ENCODE measurements at places on chromosomes 1 and 21.

DNA sequence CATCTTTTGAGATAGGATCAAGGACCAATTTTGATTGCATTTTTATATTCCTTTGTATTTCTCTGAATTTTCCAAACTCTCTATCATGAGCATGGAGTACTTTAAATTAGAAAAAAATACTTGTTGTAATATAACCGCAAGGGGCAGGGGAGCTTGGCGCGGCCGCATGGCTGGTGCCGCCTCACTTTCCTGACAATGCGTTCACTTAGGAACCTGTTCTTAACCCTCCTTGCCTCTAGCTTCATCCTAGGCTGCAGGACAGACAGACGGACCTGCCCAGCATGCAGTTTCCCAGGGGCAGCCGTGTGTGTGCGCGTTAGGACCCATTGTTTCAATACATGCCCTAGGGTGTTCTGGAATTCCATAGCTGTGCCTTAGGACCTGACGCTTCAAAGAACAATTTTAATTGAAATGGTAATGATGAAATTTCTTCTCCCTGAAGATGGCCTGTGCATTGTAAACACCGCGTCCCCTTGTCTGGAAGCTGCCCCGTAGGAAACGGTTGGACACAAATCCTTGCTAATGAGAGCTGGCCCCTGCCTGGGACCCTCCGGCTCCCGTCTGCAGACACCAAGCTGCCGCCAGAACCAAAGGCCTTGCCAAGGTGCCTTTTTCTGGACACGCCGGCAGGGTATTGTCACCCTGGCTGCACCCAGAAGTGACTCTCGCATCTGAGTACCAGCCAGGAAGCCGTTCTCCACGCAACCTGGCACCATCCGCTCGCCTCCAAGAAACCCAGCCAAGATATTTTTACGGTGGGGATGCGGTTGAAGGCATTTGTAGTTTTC, 466.4 kb downstream of the NPHP4 start:
- no peak for DNase-seq

DNA sequence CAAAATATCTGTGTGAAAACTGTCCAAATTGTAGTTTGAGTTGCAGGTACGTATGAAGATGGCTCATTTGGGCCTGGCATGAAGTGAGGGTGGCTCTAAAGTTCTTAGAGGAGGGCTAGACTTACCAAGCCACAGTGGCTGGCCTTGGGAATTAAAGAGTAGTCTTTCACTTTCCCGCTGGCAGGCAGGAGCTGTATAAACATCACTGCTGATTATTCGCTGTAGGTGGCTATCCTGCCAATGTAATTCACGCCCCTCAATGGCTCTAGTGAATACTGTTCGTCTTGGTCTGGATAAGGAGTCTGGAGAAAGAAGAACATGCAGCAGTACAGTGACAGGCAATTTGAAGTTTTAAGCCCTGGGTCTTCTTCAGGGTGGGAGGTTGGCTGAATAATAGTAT, 31.0 kb downstream of the UROD start:
- DNase-seq: no peak

- peak; percentile 62 for DNase-seq
Measured at GRCh38 chr1:185960422-185961321, 226.5 kb downstream of the HMCN1 start.

DNA sequence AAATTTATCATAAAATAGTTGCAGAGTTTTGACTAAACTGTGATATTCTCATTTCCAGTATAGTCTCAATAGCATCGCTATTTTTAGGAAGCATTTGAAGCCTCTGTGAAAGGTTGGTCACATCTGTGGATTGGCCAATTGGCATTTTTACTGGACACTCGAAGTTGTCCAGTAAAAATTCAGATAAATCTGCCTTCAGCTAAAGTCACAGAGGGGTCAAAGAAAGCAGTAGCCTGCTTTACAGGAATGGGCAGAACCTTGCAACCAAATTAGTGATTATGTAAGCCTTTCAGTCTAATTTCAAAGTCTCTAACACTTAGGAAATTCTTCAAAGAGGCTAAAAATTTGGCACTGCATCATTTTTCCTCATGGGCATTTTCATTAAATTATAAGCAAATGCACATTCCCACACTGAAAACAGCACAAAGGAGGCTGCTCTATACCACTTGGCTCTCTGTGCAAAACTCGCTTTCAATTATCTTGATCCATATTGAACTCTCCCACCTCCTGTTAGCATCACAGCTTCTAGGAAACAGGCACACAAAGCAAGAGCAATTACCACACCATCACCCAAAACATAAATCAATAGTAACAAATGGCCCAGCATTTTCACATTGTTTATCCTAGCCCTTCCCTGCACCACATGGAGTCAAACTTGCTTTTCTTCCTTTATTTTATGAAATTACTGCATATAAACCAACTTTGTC, 318.5 kb upstream of the DUSP10 start:
- DNase-seq: no peak

DNA sequence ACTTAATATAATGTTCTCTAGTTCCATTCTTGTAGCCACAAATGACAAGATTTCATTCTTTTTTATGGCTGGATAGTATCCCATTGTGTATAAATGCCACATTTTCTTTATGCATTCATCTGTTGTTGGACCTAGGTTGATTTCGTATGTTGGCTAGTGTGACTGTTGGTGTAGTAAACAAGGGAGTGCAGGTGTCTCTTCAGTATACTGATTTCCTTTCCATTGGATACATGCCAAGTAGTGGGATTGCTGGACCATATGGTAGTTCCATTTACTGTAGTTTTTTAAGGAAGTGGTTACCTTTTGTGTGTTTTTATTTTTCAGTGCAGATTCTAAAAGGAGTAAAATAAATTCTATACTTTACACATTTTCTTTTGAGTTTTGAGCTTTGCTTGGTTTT, 5.7 kb downstream of the PARK7 start:
- no peak for DNase-seq

DNA sequence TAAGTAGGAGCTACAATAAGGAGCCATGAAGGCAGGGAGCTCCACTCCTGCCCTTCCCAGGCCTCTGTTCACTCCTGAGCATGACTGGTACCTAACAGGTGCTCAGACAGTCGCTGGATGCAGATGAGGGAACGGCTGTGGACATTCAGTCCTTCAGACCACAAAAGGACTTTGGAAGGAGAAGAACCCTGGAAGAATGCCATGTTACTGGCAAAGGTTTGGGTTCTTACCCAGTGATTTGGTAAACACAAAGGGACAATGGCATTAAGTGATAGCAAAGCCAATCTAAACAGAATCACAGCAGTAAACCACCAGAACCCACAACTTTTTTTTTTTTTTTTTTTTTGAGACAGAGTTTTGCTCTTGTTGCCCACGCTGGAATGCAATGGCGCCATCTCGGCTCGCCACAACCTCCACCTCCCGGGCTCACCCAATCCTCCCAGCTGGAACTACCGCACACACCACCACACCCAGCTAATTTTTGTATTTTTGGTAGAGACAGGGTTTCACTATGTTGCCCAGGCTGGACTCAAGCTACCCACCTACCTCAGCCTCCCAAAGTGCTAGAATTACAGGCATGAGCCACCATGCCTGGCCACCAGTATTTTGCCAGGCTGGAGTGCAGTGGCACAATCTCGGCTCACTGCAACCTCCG, 7.5 kb upstream of the CBR3 start:
- DNase-seq: no peak

DNA sequence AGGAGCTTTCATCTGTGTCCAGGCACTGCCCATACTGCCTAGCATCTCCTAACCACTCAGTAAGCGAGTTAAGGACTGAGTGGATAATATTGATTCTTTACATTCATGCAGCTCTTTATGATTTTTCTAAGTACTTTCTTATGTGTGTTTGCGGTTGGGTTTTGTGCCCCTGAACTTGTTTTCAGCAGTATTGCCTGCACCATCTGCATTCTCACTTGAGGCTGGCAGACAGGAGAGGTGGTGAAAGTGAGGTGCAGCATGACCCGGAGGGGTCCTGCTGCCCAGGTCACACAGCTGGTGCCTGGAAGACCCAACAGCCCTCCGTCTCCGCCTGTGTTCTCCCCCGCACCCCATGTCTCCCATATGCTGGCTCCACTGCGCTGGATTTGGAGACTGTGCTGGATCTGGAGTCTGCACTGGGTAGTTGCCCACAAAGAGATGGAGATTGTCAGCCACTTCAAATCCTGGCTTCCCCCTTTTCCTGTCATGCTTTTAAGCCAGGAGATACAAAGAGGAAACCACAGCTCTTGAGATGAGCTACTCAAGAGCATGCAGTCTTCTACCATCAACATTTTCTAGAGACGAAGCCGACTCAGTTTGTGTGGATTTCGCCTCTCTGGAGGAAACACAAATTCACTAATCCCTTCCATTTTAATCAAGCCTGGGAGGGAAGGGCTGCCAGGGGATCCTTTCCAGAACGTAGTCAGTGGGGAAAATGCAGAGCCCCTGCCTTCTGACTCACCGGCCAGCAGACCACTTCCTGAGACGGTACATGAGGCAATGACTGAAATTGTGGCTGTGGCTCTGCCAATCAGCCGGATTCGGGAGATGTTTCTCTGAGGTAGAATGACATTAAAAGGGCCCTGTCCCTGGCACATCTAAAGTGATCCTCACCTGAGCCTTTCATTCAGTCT, 71.7 kb upstream of the ANGPTL1 start:
- no peak for DNase-seq

GRCh38 chr1:226761322-226761721, 22.2 kb upstream of the ITPKB start:
- no peak for DNase-seq

- no peak for DNase-seq
Measured at GRCh38 chr1:220527279-220527907, 543 bp upstream of the MARK1 start.

GRCh38 chr1:28910379-28911115, 3.8 kb upstream of the EPB41 start:
- no peak for DNase-seq

DNA sequence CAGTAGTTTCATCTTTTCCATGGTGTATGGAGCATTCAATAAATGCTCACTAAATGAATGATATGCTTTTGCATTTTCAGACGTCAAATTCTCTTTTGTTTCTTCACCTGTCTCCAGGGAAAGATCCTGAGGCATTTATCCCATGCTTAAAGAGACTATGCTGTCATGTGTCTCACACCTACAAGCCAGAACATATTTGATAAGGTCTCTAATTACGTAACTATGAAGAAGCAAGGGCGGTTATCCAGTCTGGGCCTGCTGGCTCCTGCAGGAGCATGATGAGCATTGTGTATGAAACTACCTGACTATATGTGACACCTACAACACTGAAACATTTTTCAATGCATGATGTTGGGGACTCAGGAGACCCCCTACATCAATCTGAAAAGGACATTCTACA, 51.8 kb downstream of the FBXO42 start:
- DNase-seq: no peak

- DNase-seq: no peak
Measured at GRCh38 chr1:100791586-100791985, 72.0 kb downstream of the VCAM1 start.

GRCh38 chr1:158969855-158970254, 38.5 kb downstream of the PYHIN1 start:
- DNase-seq: no peak

GRCh38 chr21:22374218-22374969, 1376.2 kb downstream of the NCAM2 start:
- peak; percentile 10 for DNase-seq

- DNase-seq: no peak
Measured at GRCh38 chr1:208944981-208945451, 638.5 kb upstream of the CAMK1G start.

DNA sequence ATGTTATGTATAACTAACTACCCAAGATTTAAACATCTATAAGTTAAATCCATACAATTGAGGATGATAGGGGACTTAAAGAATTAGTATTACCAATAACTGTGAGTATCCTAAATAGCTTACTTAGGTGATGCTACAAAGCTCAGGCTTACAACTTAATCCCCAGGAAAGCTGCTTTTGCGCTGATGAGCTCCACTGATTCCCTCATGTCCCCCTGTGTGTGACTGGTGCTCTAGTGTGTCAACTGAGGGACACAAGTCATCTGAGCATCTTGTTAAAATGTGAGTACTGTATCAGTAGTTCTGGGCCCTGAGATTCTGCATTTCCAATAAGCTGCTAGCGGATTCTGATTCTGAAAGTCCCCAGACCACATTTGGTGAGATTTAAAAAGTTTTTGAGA, 1458.8 kb downstream of the MRPL39 start:
- DNase-seq: no peak

DNA sequence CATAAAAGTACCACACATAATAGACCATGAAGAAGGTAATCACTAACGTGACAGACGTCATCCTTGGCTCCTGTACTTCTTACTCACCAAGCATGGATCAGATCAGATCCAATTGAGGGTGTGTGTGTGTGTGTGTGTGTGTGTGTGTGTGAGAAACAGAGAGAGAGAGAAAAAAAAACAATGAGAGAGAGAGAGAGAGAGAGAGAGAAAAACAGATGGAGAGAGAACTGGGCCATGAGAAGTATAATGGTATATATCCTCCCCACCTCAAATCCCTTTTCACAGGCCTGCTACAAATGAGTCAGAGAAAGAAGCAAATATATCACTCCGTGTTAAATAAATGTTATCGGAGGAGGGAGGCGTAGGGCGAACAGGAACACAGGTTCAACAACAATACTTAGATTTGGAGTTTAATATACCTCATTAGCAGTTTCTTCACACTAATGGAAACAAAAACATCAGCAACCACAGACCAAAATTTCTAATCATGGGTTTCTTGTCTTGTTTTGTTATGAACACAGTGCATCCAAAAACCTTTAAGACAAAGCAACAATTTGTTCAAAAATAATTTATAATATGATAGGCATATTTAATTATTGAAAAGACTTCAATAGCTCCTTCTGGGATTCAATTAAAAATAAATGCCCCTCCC, 45.3 kb downstream of the TIAM1 start:
- no peak for DNase-seq

DNA sequence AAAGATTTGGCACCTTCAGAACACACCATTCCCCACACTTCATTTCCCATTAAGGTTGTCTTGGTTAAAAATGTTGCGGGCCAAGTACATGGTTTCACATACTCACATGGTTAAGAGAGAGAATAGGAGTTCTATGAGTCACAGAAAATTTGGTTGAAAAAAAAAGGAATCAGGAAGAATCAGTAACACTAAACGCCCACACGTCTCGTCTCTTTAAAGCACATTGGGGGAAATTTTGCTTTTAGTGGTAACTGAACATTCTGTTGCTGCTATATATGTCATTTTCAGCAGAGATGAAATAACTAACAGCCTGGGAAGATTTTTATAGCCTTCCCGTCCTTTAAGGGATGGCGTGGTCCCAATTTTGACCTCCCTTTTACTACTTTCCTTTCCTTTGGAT, 132.9 kb upstream of the ERG start:
- no peak for DNase-seq

- no peak for DNase-seq
Measured at GRCh38 chr1:94358630-94359599, 59.3 kb upstream of the ABCD3 start.

GRCh38 chr1:24897263-24898151, 32.6 kb downstream of the RUNX3 start:
- DNase-seq: no peak

DNA sequence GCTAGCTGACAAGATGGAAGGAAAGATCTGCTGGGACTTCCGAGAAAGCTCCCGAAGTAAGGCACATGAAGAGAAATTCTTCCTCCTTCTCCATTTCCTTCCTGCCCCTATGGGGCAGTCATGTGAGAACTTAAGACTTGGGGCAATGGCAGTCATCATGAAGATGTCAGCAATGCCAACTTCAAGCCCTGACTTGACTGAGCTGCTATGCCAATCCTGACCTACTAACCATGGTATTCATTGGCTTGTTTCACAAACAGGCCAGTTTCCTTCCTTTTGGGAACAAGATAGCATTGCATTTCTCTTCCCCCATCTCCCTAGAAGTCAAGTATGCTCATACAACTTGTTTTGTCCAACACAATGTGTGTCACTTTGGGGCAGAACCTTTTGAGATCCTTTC, 25.5 kb downstream of the GRIK1 start:
- no peak for DNase-seq

GRCh38 chr1:162876751-162877150, 15.8 kb upstream of the CCDC190 start:
- no peak for DNase-seq
